ENCODE measurements at places on chromosomes 7 and 10.

- DNase-seq: no peak
Measured at GRCh38 chr10:70683601-70683934, 11.3 kb downstream of the ADAMTS14 start.

GRCh38 chr7:129751916-129752315, 140.4 kb downstream of the NRF1 start:
- DNase-seq: no peak

- peak; percentile 94 for DNase-seq
Measured at GRCh38 chr10:91632671-91633550, at the start of gene PPP1R3C. TSS of gene PPP1R3C (minus strand) at chr10:91633071. CDS start at chr10:91632969, 102 bp downstream.

DNA sequence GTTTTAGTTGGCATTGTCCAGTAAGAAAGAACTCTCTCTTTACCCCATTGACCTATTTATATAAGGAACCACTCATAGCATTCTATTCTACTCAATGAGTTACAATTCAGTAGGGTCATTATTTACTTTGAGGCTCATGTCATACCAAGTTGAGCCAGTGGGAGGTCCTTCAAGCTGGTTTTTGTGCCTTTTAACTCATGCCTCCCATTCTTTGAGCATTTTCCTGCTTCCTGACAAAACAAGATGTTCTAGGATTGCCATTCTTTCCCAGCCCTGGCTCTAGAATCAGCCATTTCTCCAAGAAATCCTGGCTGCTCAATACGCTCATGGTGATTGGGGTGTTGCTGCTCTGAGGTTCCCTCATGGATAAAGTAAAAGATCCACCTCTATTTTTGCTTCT, 250.1 kb downstream of the ABCA13 start:
- peak; percentile 19 for DNase-seq

DNA sequence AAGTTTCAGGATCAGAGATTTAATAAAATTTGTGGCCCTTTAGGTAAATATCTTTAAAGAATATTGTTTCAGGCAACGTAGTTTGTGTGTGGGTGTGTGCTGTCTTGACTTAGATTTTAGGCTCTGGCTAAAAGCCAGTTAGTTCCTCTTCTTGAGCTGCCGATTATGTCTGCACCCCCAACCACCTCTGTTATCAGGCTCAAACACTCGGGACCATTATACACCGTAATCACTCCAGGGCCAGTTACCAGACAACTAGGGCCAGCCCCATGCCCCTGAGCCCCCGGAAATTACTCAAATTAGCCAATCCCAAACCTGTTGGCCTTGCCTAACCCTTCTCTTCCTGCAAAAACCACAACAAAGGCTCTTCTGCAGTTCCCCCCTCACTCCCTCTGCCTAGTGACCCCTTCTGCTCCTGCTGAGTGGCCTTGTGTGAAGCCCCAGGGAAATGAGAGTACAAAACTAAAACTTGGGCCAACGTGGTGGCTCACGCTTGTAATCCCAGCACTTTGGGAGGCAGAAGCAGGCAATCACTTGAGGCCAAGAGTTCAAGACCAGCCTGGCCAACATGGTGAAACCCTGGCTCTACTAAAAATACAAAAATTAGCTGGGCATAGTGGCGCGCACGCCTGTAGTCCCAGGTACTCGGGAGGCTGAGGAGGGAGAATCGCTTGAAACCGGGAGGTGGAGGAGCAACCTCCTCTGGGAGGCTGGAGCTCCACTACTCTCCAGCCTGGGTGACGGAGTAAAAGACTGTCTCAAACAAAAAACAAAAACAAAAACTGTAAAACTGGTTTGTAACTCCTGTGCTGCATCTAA, 9.2 kb upstream of the HNRNPF start:
- DNase-seq: no peak

DNA sequence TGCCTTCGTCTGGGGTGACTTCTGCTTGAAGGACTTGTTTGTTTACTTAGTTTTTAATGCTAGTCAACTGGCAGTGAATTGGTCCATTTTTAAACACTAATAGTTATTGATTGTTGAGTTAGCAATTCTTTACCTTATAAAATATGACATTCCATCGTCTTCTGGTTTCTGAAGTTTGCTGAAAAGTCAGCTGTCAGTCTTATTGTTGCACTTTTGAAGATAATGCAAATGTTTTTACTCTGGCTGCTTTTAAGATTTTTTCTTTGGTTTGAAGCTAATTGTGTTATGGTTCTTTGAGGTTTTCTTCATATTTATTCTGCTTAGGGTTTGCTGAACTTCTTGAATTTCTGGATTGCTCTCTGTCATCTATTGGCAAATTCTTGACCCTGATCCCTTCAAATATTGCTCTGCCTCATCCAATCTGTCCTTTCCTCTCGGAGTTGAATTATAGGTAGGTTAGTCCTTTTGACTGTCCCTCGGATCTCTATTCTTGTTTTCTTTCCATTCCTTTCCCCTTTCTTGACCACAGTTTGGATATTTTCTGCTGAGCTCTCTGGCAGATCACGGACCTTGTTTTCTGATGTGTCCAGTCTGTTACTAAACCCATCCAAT, 24.2 kb downstream of the MGMT start:
- DNase-seq: peak; percentile 26

- DNase-seq: no peak
Measured at GRCh38 chr10:103595933-103596726, 102.6 kb downstream of the NEURL1 start.

GRCh38 chr10:133527771-133528271, 658 bp downstream of the CYP2E1 start:
- no peak for DNase-seq

DNA sequence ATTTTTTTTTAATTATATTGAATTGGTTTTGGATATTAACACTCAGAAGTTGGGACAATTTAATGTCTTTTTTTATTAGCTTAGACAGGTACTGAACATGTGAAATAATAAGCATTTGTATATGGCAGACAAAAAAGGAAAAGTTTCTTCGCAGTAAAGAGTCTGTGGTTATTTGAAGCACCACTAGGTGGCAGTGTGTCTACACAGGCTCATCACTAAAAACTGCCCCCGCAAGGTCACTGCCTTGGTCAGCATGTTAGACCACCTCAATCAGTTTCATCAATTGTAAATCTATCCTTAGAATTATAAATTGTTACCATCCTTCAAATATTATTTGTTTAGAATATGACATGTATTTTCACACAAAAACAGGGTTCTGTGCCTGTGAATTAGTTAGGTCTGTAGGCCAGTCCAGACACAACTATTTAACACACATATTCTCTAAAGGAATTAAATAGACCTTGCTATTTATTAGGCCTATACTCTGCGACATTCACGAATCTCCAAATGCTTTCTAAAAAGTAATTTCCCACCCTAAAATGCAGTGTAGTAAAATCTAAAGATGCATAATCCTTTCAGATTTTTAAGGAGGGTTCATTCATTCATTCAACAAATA, 17.0 kb downstream of the PNLIPRP3 start:
- peak; percentile 48 for DNase-seq

All from ELR (cell line).